ENCODE measurements at places on chromosomes 1 and 21. TPM values are rescaled to one million over a fixed set of nuclear protein-coding genes. Genes with fewer than 3 reads are reported as not detected.

The SLC6A17 gene
- 13.5 TPM for total RNA-seq

The KCNA3 gene
- 20.2 TPM for total RNA-seq

The CELA3B gene
- not detected for total RNA-seq

The OR1C1 gene
- total RNA-seq, result not detected

The GPR3 gene
- 0.25 TPM for total RNA-seq

The DMRTA2 gene
- total RNA-seq, result 3.2 TPM

The KRTAP15-1 gene
- not detected for total RNA-seq

The ATP5IF1 gene
- total RNA-seq, result 43.0 TPM

The AADACL4 gene
- total RNA-seq, result not detected

The TACSTD2 gene
- not detected for total RNA-seq

The LPAR3 gene
- total RNA-seq, result 0.74 TPM

The CTSE gene
- 0.25 TPM for total RNA-seq

The DUSP23 gene
- total RNA-seq, result 10.6 TPM

The GSTM1 gene
- not detected for total RNA-seq

The ZMYND12 gene
- total RNA-seq, result 0.25 TPM

The PTGFR gene
- 4.9 TPM for total RNA-seq

The SIPA1L2 gene
- 26.8 TPM for total RNA-seq

The LEMD1 gene
- 5.4 TPM for total RNA-seq

The HTR1D gene
- 0.25 TPM for total RNA-seq

Measured in temporal lobe (tissue), 4 donors.